GM23248 (cell line): ENCODE measurements at places on chromosomes 2 and 18. TPM values are rescaled to one million over a fixed set of nuclear protein-coding genes. Genes with fewer than 3 reads are reported as not detected.

Gene KHK
- total RNA-seq: not detected in 2 replicates

DNA sequence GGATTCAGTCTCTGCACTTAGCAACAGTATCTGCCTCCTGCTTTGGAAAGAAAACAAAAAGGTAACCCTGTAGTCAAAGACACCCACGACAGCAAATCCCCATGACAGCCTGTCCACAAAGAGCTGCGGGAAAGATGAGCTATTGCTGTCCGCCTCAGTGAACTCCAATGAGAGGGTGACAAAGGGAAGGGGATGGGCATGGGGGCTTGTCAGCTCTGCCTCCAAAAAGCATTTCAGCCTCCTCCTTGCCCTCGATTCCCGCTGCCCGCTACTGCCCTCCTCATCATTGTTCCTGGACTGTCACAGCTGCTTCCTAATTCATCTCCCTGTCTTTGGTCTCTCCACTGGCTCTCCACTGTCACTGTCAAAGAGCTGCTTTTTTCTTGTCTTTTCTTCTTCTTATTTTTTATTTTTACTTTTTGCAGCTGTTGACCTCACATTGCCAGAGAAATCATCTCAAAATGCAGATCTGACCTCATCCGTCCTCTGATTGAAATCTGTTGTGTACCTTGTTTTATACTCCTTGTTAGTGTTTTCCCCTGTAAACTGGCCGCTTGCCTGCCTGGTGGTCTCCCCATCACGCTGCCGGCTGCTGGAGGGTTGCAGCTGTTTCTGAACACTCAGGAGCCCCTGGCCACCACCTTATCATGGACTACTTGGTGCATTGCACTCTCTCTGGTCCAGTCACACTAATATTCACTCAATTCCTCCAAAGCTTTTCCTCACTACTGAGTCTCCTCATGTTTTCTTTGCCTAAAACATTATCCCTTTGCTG is 7.9 kb upstream of the E2F6 start:
- no peak for DNase-seq

DNA sequence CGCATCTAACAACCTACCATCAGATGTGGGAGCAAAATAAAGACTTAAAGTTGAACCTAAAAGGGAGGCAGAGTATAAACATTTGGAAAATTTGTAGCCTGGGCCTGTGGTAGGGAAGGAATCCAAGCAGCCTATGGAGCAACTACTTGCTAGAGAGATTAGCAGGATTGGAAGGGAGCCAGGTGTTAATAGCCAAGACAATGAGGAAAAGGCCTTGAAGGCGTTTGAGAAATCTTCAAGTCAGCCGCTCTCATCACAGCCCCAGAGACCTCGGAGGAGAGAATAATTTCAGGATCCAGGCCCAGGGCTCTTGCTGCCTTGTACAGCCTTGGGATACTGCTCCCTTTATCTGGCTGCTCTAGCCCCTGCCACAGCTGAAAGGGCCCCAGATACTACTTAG is 219.7 kb downstream of the THSD7B start:
- peak; percentile 8 for DNase-seq

DNA sequence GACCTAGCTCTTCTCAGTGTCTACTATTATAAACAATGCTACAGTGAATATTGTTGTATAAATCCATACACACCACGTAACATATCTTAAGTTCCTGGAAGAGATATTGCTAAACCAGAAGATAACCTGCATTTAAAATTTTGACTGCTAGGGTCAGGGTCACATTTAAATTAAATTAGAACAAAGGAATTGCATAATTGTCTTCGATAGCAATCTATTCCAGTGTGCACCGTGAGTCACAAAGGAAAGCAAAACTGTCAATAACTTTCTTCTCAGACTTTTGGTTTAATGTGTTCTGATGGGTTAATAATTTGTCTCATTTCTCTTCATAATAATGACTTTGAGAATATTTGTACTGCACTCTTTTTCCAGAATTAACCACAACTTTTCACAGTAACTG is 4.2 kb downstream of the GEN1 start:
- DNase-seq: no peak

GRCh38 chr2:47217277-47217676 is 62.2 kb upstream of the STPG4 start:
- no peak for DNase-seq

Gene C2orf92
- total RNA-seq: 1.2 and 3.4 TPM in 2 replicates

- peak; percentile 23 for DNase-seq
These were observed 23.1 kb downstream of the ST3GAL5 start for GRCh38 chr2:85865539-85866164.

Gene GPR45
- total RNA-seq: not detected in 2 replicates

Gene HOXD13
- total RNA-seq: 1.0 and 3.8 TPM in 2 replicates

DNA sequence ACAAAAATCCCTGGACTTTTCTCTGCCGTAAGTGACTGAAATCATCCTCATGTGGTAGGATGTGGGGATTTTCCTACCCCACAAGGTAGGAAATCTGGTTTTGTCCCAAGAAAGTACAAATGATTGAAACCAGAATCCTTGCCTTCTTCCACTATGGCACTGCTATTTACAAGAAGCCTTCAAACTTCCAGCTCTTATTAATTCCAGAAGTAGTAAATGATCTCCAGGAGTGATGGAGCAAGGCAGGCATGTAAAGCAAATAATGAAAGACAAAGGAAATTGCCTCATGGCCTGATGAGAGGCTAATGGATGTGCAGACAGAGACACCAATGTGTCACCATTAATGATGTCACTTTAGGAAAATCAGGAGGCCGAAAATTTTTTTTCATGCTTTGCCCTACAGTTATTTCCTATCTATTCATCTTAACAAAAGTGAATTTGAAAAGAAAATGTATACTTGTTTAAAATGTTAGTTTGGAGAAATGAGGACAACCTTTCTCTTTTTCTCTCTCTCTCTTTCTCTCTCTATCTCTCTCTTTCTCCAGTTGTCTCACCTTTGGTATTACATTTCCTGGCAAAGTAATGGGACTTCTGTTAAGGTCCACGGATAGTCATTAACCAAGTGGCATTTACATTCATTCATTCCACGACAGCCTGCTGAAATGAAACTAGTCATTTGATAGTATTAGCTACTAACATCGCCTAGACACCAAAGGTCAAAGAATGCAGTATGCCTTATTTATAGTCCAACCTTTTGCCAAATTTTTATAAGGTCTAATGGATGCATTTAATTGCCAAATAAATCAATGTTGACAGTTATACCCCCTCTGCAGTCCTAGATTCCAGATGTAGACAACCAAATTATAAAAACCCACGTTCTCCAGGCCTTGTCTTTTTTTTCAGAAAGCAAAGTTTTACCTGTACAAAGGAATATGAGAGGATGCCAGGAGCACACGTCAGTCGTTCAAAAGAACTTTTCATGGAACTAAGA is 5.0 kb upstream of the EVA1A start:
- peak; percentile 85 for DNase-seq

Gene AMER3
- total RNA-seq: not detected in 2 replicates

DNA sequence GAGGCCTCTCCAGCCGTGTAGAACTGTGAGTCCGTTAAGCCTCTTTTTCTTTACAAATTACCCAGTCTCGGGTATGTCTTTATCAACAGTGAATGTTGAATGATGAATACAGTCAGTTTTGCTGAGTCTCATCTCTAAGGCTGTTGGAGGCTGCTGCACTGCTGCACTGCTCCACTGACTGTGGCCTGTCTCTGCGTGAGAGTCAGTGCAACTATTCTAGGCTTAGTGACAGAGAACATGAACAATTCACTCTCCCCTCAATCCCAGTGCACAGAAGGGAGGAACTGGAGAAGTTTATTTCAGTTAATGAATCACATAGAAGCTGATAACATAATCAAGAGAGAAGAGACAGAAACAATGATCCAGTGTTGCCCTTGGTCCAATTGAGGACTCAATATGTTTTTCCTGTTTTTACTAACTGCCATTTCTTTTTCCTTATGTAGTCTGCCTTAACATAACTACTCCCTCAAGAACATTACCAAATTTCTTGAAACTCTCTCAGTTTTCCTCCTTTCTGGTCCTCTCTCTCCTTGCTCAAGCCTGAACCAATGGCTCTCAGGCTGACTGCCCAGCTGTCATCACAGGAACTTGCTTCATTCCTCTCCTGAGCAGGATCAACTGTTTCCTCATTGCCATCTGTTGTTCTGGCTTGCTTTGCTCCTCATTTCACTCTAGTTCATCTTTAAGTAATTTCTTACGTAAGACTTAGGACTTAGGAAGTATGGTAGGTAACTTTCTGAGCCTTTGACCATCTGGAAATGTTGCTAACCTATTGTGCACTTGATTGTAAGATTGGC is 483.2 kb downstream of the METTL4 start:
- no peak for DNase-seq

Gene PTPRN
- 50.5 and 54.1 TPM in 2 replicates for total RNA-seq

GRCh38 chr2:142097711-142098110 is 33.1 kb downstream of the LRP1B start:
- DNase-seq: no peak

- no peak for DNase-seq
These were observed 56.1 kb downstream of the FBXO11 start for GRCh38 chr2:47850198-47850597.

Gene SLC38A11
- total RNA-seq: not detected in 2 replicates

GRCh38 chr2:126639276-126639675 is 16.7 kb upstream of the GYPC start:
- DNase-seq: no peak

Gene CFC1
- not detected in 2 replicates for total RNA-seq

DNA sequence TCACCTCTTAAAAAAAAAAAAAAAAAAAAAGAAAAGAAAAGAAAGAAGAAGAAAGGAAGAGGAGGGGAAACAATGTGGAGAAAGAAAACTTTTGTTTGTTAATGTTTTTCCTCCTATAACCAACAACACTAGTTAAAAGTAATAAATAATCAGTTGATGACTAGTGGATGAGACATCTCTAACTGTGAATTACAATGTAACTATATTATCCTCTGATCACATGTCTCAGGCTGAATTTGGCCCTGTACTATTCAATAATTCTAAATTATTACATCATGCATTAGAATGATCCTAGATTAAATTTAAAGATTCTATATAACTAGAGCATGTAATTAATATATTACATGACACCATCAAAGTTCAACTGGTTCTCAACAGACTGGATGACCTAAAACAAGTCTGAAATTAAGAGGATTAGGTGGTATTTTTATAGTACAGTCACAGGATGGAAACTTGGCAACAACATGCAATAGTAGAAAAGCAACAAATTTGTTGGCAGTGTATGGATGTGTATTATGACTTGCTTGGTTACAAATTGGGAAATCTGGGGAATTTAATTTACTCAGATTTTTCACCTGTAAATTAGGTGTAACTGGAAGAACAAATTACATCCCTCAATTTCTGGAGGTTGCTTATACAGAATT is 269.3 kb upstream of the SETBP1 start:
- peak; percentile 27 for DNase-seq

Gene ABCB11
- total RNA-seq: not detected in 2 replicates

Gene MALL
- total RNA-seq: 42.1 and 43.7 TPM in 2 replicates

GRCh38 chr18:35580701-35581539 is 620 bp upstream of the GALNT1 start:
- peak; percentile 82 for DNase-seq

GRCh38 chr2:10661846-10662245 is 27.9 kb downstream of the NOL10 start:
- DNase-seq: no peak

DNA sequence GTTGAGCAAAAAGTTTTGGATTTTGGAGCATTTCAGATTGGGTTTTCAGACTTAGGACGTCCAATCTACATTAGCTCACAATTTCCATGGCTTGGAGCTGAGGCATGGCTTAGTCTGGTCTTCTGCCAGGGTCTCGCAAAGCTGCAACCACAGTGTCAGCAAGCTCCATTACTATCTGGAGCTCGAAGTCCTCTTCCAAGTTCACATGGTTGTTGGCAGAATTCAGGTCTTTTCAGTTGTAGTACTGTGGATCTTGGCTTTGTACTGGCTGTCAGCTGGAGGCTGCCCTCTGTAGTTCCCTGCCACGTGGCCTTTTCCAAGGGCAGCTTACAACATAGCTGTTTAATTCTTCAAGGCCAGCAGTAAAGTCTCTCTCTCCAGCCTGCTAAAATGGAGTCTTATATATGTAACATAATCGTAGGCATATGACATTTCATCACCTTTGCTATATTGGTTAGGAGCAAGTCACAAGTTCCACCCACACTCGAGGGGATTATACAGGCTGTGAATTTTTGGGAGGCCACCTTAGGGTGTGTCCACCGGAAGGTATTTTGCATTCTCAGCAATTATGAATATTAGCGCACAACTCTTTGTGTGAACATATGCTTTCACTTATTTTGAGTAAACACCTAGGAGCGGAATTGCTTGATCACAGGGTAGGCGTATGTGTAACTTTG is 41.5 kb upstream of the EPC2 start:
- no peak for DNase-seq

DNA sequence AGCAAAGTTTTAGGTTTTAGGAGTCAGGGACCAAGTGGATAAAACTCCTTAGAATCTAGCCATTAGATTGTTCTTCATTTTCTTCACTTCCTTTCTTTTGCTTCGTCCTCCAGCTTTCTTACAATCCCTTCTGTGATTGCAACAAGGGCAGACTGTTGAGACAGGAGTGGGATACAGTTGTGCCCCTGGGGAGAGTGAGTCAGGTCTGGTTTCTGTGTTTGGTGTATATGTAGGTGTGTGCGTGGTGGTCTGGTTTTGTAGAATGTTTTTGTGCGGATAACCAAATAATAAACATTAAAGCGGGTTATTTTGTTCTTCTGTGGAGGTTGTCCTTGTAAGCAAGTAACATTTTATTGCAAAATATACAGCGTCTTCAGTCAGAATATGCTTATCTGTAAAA is 7.3 kb downstream of the INSIG2 start:
- DNase-seq: peak; percentile 7

DNA sequence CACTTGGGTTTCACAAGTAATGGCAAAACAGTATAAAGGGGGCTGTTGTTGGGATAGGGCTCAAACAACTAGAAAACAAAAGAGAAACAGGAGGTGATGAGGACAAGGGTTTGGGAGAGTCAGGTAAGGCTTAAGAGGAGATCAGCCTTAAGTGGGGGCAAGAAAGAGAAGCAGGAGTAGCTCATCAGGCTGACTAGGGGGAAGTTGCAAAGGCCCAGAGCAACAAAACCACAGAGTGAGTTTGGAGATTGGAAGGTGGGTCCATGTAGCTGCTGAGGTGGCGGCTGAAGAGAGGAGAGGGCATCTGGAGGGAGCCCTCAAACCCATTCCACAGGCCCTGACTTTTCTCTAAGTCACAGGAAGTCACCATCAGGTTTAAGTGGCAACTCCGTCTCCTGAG is 126.0 kb downstream of the MREG start:
- no peak for DNase-seq

DNA sequence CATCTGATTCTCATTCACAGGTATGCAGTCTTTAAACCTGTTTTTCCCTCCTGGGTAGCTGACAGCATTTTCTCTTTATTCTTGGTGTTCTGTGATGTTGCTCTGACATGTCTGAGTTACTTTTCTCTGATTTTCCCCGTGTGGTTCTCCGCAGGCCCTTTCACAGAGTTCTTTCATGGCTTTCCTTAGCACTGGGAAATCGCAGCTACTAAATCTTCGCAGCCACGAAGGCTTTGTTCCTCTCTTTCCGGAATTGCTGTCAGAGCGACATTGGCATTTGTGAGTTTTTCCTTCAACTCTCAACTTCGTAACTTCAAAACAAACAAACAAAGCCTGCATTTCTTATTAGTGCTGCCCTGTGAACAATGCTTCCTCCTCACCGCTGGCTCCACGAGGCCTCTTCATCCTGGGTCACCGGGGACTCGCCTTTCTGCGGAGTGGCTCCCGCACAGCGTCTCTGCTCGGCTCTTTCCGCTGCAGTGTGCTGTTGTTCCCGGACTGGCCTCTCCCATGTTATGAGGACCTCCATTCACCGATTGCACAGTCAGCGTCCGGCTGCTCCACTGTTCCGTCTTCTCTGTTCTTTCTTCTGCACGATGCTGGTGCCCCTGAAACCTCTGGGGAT is 16.1 kb downstream of the COLEC11 start:
- DNase-seq: no peak
